ENCODE measurements at places on chromosomes 2 and 18. TPM values are rescaled to one million over a fixed set of nuclear protein-coding genes. Genes with fewer than 3 reads are reported as not detected.

DNA sequence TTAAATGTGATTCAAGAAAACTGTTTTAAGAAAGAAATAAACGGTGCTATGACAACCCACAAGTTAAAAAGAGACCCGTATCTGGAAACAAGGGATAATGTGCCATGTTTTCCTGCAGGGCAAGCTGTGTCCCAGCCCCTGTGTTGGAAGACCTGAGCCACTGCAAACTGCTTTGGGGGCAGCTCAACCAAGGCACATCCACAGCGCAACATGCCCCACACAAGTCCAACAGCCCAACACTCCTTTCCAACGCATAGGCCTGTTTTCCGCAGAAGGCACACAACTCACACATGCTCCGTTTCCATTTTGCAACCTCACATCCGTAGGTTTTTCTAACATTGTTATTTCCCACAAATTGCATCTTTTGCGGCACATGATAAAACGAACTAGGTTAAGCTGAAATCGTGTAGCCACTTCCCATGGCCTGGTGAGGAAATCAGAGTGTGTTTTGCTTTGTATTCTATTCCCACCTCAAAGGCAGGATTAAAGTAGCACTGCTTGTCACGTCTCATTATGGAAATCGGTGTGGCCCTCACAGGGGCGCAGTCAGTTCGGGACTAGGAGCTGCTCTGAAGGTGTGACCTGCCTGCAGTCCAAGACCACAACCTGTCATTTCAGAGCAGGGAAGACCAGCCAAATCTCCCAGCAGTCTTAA is 50.5 kb upstream of the ZNF516 start:
- no peak for DNase-seq

- DNase-seq: no peak
Measured at GRCh38 chr18:63348508-63349136, 18.4 kb downstream of the KDSR start.

The FOSL2 gene
- total RNA-seq: 248 TPM

- no peak for DNase-seq
Measured at GRCh38 chr18:23087352-23087751, 47.9 kb upstream of the CABLES1 start.

GRCh38 chr18:79914614-79915160 is 36.8 kb downstream of the SLC66A2 start:
- no peak for DNase-seq

GRCh38 chr2:72198532-72199241 is 51.0 kb upstream of the CYP26B1 start:
- no peak for DNase-seq

GRCh38 chr2:161172901-161173540 is 12.8 kb downstream of the TANK start:
- DNase-seq: peak; percentile 22

GRCh38 chr2:85584354-85584856 is at the start of gene VAMP5:
Gene VAMP5, plus strand, starts transcription at chr2:85584431. Its CDS starts 60 bp downstream, at chr2:85584491.
- DNase-seq: no peak

The TRIM54 gene
- not detected for total RNA-seq

GRCh38 chr18:32048507-32049091 is 30.0 kb downstream of the RNF125 start:
- DNase-seq: no peak

- DNase-seq: no peak
Measured at GRCh38 chr2:115678129-115678528, 1235.7 kb downstream of the DPP10 start.

DNA sequence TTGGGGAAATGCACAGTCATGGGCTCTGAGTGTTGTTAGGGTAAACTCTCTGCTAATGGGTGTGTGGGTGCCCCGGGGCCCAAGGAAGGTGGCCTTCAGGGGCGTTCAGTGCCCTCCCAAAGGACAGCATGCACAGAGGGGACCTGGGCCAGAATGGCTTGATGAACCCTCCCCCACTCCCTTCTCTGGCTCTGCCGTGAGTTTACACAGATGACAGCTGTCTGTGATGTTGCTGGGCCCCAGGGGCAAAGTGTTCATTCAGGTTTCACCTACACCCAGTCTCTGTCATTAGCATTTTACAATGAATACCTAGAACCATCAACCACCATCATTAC is 3.2 kb downstream of the NPPC start:
- no peak for DNase-seq

- DNase-seq: peak; percentile 6
Measured at GRCh38 chr2:90069290-90069894, 1377.9 kb downstream of the RPIA start.

DNA sequence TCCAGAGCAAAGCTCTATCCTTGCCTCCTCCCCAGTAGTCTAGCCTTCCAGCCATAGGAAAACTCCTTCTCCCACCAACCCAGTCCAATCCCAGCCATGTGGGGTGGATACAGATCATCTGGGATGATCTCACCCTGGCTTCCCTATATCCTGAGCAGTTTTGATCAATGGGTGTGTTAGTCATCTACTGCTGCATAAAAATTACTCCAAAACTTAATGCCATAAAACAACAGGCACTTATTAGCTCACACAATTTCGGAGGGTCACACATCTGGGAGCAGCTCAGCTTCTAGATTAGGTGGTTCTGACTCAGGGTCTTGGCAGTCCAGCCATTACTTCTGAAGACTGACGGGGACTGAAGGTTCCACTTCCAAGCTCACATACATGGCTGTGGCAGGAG is 190.4 kb downstream of the SPP2 start:
- no peak for DNase-seq

DNA sequence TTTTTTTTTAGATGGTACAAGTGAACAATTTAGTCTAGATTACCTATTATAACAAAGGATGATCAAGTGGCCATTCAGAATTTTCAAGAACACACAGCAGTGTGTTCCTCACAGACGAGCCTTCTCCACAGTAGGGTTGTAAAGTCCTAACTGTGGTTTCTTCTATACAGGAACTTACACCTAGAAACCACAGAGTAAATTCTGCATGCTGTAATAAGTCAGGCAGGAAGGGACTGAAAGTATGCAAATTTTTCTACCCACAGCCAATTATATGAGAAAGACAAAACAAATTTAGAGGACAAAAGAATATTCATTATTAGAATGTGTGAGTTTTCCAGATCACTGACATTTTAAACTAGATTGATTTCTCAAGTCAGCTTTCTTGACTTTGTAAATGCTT is 99.5 kb downstream of the RBMS1 start:
- DNase-seq: no peak

DNA sequence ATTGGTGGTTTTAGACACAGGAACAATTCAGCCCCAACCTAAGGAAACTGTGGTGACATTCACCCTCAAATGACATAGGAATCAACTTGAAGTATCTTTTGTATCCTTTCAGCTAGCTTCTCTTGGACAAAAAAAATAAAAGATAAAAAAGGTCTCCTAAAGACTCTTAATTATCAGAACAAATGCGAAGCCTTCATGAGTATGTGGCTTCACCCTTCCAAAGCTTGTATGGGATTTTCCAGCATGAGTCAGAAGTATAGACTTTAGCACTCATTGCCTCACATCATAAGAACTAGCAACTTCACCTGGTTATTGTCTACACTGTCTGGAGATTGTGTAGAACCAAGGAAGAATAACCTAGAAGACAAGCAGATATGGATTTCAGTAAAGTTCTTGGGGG is 135.4 kb downstream of the LAMA3 start:
- DNase-seq: no peak

DNA sequence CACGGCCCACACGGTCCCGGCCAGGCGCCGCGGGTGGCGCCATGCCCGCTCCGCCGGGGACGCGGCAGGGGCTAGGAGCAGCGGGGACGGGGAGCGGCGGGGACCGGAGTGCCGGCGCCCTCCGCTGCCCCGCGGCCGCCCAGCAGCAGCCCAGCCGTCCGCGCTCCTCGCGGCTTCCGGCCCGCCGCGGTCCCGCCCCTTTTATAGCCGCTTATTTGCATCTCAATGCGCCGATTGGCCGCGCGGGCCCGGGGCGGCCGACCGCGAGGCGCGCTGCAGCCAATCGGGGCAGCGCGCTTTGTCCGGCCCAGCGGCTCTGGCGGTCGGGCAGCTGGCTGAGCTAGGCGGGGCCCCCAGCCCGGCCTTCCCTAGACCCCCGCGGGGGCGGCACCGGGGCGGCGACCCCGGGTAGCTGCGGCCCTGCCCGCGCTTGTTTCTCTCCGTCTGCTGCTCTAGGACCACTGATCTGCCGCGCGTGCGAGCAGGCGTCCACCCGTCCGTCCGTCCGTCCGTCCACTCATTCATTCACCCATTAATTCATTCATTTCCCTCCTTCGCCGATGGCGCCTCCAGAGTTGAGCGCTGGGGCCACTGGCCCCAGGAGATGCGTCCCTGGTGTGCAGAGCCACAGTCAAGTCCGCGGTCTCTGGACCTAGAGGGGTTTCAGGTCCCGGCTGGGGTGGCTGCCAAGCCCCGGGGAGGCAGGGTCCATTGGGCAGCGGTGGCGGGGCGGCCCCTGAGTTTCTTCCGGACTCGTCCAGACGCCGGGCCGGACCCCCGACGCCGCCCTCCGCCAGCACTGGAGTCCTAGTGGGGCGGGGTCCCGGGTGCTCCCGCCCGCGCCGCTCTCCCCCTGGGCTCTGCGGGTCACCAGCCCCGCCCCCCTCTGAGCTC is at the start of gene HES6:
HES6 (minus strand) TSS at position 176 of the 894 bp plus-strand sequence; CDS start at position 43, 133 bp downstream.
- peak; percentile 89 for DNase-seq

DNA sequence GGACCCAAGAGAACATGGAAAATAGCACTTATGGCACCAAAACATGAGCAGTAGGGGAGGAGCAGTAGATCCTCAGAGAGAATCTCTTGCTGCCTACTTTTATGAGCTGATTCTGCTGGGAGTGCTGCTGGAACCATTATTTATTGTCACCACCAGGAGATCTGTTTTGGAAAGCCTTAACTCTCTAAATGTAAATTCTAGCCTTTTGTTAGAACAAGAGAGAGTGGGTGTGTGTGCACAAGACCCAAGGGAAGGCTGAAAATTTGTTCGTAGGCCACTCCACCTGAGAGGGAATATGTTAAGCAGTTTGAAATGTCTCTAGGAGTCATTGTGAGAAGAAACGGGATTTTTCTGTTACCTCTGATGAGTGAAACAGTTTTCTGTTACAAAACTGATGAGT is 16.2 kb upstream of the FAM237A start:
- no peak for DNase-seq

- no peak for DNase-seq
Measured at GRCh38 chr2:155502766-155503165, 804.3 kb downstream of the KCNJ3 start.

The CD8A gene
- 180 TPM for total RNA-seq

The ZNF396 gene
- 2.5 TPM for total RNA-seq

The SULT1C4 gene
- total RNA-seq: not detected

DNA sequence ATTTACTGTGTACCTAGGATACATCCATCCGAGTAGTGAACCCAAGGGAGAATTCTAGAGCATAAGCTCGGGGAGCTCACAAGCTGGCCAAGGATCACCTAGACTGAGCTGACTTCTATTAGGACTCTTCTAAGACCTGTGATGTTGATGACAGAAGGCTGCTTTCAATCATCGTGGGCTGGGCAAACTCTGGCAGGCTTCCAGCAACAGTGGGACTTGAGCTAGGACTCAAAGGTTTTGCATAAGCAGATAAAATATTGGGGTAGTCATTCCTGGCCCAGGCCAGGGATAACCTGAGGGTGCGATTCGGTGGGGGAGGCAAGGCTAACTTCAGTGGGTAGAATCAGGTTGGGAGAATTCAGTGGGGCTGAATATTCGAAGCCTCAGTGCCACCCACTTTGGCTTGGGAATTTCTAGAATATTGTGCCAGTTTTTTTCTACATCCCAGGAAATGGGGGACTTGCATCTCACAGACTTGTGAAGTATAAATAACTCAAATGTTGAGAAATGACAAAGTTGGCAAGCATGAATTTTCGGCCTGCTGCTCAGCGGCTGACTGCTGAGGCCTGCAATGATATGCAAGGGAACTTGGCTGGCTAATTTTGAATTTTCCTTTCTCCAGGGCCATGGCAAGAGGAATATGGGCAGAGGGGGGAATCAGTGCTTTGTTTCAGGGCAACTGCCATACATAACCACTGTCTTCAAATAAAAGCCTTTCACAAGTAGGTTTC is 274.3 kb downstream of the PRKCE start:
- no peak for DNase-seq

GRCh38 chr2:53856272-53856671 is 3.5 kb downstream of the GPR75 start:
- no peak for DNase-seq

DNA sequence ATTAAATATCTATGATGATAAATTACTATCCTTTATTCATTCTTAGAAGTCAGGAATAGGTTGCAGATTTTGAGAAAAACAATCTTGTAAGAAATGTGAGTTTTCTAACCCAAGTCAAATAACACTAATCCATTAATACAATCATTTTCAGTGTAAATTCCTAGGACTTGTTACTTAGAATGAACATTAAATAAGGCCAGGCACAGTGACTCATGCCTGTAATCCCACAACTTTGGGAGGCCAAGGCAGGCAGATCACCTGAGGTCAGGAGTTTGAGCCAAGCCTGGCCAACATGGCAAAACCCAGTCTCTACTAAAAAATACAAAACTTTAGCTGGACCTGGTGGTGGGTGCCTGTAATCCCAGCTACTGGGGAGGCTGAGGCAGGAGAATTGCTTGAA is 45.8 kb upstream of the CDKL4 start:
- DNase-seq: no peak

- peak; percentile 69 for DNase-seq
Measured at GRCh38 chr2:29921560-29921915, at the start of gene ALK. Gene ALK, minus strand, starts transcription at chr2:29921586. Its CDS starts 927 bp downstream, at chr2:29920659.

DNA sequence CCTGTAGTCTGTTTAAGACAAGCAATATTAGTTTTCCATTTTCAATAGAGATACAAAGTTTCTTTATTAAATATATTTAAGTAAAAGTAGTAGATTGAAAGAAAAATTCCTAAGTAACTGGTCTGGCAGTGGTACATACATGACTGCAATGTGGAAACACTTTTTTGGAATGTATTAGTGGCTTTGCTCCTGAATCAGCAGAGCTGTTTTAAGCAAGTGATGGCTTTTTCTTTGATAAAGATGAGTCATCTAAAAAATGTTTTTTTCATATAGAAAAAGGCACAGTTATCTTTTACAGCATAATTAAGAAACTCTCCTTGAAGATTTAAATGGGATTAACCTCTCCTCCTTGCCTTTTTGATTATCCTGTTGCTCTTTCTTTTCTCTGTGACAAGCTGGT is 34.9 kb downstream of the KDM3A start:
- DNase-seq: no peak

DNA sequence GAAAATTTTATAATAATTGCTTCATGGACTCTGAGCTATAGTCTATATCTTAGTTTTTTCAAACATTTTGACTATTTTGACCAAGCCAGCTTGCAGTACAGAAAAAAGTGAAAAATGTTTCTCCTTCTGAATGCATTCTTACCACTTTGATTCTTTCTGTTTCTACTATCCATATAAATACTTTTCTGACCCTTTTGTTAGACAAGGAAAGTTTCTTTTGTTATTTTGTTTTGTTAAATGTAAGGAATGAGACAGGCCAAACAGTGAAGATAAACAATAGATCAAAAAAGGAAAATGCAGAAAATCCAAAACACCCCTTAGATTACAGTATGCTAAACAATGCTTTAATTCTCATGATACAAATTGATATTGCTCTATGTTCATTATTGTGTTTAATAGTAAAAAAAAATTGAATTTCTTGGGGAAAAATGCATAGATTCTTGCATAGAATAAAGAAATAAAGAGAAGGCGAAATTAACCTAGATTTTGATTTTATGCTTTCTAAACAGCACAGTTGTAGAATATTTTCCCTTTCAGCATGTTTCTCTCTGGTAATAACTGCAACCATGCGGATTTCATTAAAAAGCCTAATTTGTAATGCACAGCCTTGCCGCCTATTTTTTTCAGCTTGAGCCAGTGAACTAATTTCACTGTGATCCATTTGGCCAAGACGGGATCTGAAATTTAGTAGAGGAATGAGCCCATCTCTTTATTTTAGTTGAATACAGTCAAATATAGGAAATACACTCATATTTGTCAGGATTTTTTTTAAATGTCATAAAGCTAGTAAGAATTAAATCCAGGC is 976 bp downstream of the TNFAIP6 start:
- DNase-seq: no peak
